ENCODE measurements at places on chromosomes 16 and 17.

DNA sequence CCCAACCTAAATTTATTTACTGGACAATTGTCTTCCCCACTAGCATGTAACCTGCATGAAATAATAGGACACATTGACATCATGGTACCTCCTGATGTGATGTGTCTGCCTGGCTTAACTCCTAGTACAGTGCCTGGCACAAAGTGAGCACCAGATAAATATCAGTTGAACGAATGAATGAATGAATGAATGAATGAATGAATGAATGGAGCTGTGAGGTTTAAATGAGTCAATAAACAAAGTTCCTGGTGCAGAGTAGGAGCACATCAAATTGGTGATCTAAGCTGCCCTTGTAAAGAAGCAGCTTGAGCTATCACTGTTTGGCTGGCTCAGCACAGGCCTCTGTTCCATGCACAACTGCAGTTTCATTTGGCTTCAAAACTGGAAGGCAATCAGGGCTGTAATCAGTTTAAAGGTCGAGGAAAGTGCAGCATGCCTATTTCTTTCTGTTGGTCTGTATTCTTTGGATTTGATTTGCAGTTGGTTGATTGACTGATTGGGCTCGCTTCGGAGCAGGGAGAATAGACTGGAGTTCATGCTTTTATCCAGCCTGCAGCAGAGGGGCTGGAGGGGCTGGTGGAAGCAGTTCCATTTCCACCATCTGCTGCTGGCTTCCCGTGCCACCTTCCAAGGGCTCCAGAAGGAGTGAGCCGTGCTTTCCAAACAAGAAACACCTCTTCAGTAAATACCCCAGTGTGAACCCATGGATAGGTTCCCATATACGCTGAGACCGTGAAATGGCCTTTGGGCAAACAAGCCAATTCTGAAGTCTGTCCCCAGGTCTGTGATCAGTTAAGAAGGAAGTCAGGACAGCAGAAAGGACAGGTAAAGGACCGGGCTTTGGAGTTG is 54.6 kb downstream of the GPRC5B start:
- no peak for DNase-seq

GRCh38 chr16:89320782-89321501 is 103.4 kb downstream of the ZNF778 start:
- no peak for DNase-seq

- no peak for DNase-seq
These were observed 386.2 kb downstream of the SNX29 start for GRCh38 chr16:12362482-12363458.

GRCh38 chr17:45579529-45580495 is 89.3 kb upstream of the PLEKHM1 start:
- no peak for DNase-seq

- no peak for DNase-seq
These were observed 17.0 kb downstream of the FOXN1 start for GRCh38 chr17:28523186-28523585.

- DNase-seq, result peak; percentile 84
These were observed 32.6 kb upstream of the TAC4 start for GRCh38 chr17:49880291-49881053.

DNA sequence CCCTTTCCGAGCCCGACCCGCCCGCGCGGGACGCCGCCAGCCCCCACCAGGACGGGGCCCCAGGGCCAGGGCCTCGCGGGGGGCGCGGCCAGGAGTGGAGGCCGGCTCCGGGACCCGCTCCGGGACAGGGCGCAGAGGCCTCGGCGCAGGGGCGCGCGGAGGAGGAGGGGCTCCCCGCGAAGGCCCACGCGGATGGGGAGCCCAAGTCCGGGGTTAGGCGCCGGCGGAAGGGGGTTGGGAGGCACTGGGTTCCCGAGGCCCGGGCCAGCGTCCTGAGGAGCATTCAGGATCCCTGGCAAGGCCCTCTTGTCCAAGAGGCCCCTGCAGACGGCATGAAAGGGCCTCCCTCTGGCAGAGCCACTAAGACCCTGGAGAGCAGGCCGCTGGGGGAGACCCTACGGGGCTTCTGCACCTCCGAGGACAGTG is 57.8 kb upstream of the CIBAR2 start:
- no peak for DNase-seq
